ENCODE measurements at places on chromosomes 11 and 22.

DNA sequence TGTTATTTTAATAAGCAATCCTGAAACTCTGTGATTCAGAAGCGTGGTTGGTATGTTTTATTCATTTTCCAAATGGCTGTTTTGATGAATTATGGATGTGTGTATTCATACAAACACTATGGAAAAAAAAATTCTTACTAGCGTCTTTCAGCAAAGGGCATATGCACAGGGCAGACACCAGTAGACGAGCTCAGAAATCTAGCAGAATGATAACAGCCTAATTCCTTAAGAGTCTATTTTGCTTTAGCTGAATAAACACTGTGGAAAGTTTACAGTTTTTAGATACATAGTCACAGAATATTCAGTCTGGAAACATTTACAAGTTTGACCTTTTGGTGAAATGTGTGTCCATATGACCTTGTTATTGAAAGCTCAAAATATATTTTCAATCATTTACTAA lies 418.8 kb upstream of the LUZP2 start:
- DNase-seq, result no peak

DNA sequence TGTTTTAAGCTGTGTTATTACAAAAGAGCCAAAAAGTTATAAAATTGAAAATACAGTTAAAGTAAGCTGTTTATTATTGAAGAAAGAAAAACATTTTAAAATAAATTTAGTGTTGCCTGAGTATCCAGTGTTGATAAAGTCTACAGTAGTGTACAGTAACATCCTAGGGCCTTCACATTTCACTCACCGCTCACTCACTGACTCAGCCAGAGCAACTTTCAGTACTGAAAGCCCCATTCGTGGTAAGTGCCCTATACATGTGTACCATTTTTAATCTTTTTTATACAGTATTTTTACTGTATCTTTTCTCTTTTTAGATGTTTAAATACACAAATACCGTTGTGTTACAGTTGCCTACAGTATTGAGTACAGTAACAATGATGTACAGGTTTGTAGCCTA lies 35.0 kb downstream of the POLD3 start:
- no peak for DNase-seq

GRCh38 chr22:46122980-46123693 lies 27.2 kb upstream of the PPARA start:
- no peak for DNase-seq

GRCh38 chr22:38243007-38243765 lies 29.6 kb downstream of the TMEM184B start:
- DNase-seq, result peak; percentile 84

DNA sequence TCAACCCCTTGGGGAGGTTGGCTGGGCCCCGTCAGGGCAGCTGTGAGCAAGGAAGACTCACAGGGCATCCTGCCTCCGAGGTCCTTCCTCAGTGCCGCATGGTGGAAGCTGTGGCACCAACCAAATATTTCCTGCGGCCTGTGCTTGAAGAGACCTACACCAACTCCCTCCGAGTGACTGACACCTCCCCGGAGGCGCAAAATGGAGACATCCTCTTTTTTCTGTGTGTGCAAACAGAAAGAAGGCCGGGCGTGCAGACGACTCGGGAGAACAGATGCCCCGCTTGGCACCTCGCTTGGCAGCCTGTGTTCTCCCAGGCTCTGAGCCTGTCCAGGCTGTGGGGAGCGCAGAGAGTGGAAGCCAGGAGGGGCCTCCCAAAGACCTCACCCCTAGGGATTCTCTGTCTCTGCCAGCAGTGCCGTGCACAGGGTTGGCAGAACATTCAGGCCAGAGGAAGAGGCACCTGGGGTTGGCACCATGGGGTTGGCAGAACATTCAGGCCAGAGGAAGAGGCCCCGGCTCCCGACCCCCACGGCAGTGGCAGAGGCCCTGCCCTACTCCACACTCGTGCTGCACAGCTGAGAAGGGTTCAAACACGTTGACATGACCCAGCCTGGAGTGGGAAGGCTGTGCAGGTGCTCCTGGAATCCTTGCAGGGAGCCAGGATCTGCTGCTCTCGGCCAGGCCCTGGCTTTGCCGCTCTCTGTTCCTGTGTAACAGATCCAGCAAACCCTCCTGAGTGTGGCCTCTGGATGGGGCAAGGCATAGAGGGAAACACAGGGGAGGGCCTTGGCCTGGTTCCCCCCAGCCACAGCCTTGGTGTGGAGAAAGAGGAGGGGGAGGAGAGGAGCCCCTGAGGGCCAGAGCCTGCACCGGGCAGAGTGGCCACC lies 805.5 kb downstream of the BRD1 start:
- no peak for DNase-seq

- DNase-seq, result no peak
Observed at GRCh38 chr22:20116376-20116950, 559 bp downstream of the RANBP1 start.

- DNase-seq, result no peak
Observed at GRCh38 chr11:78795621-78796261, 221.1 kb upstream of the NARS2 start.

GRCh38 chr11:47161890-47162289 lies 14.8 kb downstream of the ARFGAP2 start:
- no peak for DNase-seq

GRCh38 chr11:6736495-6737121 lies 35.2 kb downstream of the OR2AG2 start:
- DNase-seq, result no peak

DNA sequence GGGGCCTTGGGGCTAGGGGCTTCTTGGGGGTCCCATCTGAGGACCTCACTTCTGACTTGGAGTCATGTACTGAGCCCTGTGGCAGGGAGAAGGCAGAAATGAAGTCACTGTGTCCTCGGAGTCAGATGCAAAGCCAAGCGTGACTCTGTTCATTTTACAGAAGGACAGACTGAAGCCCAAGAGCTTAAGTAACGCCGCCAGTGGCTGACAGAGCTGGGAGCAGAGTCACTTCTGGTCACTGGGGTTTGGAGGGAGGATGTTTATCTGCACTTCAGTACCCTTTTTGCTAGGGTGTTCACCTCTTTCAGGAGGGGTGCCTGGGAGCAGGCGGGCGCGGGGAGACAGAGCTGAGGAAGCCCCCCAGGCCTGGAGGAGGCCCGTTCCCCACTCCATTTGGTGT lies 10.7 kb downstream of the CD6 start:
- DNase-seq, result no peak

DNA sequence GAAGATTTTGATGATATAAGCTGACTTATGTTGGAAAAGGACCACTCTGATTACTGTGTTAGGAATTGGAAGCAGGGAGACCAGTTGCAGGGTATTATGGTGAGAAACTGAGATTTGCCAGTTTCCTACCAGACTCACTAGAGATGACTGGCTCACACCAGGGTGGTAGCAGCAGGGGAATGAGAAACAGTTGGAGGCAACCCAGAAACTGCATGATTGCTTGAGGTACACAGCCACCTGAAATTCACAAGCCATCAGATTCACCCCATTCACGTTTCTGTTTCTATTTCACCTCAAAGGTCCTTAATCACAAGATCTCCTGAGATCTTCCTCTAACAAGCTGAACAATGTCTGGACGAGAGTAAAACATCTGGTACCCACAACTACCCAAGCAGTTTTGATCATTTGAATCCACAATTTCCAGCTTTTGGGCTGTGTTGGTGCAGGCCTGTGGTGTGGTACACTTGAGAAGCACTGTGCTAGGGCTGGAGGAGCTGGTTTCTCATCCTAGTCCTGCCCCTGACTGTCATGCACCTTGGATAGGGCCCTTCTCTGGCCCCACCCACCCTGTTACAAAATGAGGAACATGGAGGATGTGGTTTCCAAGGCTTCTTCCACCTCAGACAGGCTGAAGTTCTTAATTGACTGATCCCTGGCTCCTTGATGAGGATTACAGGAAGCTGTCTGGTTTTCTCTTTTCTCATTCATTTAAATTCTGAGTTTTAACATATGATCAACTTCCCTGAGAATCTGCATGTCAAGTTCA lies 233.4 kb downstream of the INSC start:
- DNase-seq, result no peak

GRCh38 chr11:120520091-120520822 lies 8.7 kb downstream of the GRIK4 start:
- DNase-seq, result no peak

- no peak for DNase-seq
Observed at GRCh38 chr11:85759915-85760314, 51.0 kb downstream of the SYTL2 start.

GRCh38 chr11:63813035-63813562 lies at the start of gene SPINDOC:
Gene SPINDOC (plus strand): TSS chr11:63813456. CDS start chr11:63813687, 231 bp downstream.
- peak; percentile 89 for DNase-seq

DNA sequence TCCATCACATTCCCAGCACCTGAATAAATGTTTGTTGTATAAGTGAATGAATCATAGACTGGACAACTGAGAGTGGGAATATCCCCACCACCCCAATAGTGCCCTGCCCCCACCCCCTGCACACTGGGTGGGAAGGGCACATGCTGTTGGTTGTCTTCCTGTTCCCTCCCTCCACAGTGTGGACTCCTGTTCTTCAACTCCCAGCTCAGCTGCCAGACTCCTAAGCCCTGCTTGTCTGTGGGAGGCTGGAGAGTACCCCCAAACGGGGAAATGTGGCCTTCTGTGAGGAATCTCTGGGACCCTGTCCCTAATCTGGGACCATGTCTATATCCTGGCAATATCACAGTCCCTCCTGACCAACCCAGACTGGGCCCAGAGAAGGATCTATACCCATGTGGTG lies 5.5 kb upstream of the MYOD1 start:
- no peak for DNase-seq

GRCh38 chr11:17954395-17955252 lies 58.2 kb downstream of the SERGEF start:
- no peak for DNase-seq

DNA sequence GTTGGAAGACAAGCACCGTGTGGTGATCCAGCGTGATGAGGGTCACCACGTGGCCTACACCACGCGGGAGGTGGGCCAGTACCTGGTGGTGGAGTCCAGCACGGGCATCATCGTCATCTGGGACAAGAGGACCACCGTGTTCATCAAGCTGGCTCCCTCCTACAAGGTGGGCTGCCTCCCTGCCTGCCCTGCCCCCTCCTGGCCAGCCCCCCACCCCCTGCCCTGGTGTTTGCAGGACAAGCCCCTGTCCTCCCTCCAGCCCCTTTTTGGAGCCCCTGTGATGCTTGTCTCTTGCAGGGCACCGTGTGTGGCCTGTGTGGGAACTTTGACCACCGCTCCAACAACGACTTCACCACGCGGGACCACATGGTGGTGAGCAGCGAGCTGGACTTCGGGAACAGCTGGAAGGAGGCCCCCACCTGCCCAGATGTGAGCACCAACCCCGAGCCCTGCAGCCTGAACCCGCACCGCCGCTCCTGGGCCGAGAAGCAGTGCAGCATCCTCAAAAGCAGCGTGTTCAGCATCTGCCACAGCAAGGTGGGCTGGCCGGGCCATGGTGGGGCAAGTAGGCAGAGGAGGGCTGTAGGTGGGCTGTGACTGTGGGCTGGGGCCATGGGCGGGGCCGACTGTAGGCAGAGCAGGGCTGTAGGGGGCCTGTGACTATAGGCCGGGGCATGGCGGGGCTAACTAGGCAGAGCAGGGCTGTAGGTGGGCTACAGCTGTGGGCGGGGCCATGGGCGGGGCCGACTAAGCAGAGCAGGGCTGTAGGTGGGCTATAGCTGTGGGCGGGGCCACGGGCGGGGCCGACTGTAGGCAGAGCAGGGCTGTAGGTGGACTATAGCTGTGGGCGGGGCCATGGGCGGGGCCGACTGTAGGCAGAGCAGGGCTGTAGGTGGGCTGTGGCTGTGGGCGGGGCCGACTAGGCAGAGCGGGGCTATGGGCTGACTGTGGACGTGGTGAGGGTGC lies 13.6 kb downstream of the MUC2 start:
- DNase-seq, result no peak

GRCh38 chr11:47913529-47914244 lies 65.5 kb upstream of the NUP160 start:
- no peak for DNase-seq

DNA sequence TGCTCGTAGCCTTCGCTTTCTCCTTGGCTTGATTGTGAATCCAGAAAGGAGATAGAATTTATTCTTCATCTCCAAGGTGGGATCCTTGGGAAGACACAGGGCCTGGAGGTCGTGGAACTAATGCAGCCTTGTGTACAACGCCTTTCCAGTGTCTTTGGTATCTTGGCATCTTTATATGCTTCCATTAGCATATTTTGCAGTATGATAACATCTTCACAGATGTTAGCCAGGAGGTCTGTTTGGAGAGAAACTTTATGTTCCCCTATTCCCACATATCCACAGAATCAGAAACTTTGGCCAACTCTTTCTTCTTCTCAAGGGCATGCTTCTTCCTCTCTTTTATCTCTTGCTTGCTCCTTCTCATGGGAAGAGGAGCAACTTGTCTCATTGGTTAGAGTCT lies 101.2 kb downstream of the TRIM44 start:
- DNase-seq, result no peak

DNA sequence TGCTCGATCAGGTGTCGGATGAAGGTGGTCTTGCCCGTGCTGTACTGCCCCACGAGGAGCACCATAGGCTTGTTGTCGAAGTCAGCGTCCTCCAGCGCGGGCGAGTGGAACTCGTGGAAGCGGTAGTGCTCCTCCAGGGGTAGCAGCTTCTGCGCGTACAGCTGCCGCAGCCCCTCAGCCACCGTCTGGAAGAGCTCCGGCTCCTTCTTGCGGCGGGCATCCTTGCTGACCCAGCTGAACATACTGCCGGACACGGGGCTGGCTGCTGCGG lies 263 bp downstream of the EHD1 start:
- DNase-seq, result no peak

DNA sequence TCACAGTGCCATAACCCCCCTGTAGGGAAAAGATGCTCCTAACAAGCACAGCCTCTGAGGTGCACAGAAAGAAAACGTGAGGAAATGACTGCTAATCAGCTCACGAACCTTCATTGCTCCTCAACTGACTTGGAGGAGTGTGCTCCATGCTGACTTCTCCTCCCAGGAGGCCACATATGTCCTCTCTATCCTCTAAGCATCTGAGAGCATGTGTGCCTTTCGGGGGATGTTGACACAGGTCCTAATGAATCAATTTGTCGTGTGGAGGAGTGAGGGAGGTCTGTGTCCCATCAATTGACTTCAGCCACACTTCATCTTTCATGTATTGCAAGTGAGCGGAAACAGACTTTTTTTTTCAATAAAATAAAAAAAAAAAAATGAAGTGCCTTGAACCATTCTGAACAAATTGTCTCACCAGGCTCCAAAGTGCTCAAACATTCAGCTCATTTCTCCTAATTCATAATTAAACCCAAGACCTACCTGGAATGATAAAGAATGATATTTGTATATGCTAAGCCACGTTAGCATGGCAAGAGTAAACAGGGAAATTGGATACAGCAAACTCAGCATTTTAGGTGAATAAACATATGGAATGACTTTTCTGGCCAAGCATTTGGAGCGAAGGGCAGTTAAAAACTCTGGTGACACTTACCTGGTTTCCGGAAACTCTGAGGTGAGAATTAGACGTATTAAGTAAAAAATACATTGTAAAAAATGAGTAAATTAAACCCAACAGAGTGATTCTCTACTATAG lies 317.6 kb upstream of the FAT3 start:
- DNase-seq, result peak; percentile 7

- peak; percentile 60 for DNase-seq
Observed at GRCh38 chr11:72411623-72412419, 22.5 kb downstream of the CLPB start.

DNA sequence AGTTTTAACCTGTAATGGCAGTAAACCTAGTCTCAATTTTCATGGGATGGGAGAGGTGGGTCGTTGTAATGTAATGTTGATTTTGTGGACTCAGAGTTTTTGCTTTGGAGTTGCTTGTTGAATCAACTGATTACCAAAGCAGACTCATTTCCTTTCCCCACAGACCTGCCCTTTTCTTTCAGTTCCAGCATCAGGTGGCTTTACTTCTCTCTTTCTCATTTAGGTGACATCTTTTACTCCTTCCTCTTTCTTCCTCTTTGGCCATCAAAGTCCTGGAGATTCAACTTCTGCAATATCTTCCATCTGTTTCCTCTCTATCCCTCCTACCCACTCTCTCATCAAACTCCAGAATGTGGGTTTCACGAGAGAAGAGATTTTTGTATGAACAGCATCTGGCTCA lies 313.9 kb downstream of the TMEM135 start:
- DNase-seq, result no peak

Data from retina (tissue), 1 donor.